ENCODE measurements at places on chromosomes 2 and 18.

DNA sequence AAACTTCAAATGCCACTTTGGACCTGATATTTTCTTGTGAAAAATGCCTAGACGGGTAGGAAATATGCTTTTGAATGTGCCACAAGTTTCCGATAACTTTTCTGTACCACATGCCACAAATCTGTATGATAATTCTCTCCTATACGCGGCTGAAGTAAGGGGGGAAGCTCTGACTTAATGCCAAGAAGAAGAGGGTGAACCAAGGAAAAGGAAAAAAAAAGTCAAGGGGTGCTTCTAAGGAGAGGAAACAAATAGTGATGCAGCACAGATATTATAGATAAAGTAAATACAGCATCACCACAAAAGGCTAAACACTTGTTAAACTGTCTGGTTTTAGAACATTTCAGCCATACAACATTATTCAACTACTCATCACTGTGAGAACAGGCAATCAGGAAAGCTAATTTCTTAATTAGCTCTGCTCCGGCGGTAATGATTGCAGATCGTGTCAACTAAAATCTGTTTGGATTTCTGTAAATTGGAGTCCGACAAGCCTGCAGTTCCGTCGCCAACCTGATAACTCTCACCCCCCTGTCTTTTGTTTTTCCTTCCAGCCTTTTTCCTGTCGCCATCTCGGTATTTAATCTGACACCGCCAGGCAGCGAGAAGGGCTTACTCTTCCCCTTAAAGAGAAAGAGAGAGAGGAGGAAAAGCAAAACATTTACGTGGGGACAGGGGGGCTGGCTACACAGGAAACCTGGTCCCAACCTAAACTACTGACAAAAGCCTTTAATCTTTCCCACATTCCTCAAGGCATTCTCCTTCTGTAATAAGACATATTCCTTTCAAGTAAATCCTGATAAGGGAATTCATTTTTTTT is 67.5 kb downstream of the ZEB2 start:
- no peak for DNase-seq

GRCh38 chr18:52738946-52739345 is 398.9 kb downstream of the DCC start:
- no peak for DNase-seq

DNA sequence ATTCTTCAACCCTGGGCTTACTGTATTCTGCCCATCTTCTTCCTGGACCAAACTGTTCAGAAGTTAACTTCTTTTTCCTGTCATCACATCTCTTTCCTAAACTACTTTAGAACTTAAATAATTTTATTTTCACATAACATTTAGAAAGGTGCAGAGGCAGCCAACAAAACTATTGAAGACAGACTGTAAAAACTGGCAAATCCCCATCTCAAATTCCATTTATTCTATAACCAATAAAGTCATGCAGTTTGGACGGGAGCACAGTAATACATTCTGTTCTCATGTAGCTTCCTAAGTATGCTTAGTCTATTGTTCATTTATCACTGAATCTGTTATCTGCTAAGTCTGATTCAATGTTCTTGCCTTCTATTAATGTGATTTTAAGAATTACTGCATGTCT is 99.1 kb downstream of the SMAD2 start:
- DNase-seq: no peak

- DNase-seq: no peak
Observed at GRCh38 chr2:161131074-161131680, 29.1 kb upstream of the TANK start.

DNA sequence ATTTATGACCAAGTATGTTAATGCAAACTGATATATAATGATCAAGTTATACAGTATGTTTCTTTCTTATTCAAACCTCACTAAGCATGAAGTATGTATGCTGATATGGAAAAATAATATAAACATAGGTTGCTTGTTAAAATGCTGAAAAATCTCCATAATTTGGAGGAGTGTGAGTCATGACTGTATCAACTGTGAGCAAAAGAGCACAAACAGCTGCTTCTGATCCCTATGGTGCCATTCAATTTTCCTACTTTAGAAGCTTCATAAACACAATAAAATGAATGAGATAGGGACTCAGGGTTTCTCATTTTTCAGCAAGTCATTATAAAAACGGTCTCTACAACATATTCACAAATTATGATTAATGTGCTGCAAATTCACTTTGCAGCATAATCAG is 129.9 kb upstream of the TFPI start:
- DNase-seq: no peak

All from activated CD8-positive, alpha-beta memory T cell treated with anti-CD3 and anti-CD28 coated beads, Interleukin-2, amount 10 ng/mL, durations not matched to agents 7 days and 5 days (primary cell).